ENCODE measurements at places on chromosomes 13 and 19.

DNA sequence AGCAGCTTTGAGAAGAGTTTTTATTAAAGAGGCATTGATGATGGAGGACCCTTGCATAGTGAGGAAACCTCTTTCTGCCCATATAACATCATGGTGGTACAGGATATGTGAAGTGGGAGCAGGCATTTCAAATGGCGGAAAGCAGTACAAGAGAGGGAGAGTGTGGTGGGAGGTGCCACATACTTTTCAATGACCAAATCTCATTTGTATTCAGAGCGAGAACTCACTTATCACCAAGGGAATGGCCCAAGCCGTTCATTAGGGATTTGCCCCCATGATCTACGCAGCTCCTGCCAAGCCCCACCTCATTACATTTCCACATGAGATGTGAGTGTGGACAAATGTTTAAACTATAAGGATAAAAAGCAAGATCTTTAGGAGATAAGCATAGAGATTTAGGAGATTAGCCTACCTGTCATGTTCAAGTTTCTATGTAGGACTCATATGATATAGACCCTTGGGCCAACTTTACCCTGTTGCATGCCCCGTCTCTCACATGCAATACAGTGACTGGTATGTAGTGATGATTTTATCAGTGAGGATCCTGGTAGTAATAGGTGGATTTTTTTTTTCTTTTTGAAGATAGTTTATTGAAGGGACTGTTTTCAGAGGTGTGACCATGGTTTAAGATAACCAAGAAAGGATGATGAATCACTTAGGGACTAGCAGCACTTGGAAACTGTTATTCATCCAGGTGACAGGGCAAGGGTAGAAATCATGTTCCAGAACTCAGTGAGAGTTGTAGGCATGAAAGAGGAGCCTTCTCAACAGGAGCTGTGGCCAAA lies 38.3 kb downstream of the DNAJC15 start:
- DNase-seq = no peak

DNA sequence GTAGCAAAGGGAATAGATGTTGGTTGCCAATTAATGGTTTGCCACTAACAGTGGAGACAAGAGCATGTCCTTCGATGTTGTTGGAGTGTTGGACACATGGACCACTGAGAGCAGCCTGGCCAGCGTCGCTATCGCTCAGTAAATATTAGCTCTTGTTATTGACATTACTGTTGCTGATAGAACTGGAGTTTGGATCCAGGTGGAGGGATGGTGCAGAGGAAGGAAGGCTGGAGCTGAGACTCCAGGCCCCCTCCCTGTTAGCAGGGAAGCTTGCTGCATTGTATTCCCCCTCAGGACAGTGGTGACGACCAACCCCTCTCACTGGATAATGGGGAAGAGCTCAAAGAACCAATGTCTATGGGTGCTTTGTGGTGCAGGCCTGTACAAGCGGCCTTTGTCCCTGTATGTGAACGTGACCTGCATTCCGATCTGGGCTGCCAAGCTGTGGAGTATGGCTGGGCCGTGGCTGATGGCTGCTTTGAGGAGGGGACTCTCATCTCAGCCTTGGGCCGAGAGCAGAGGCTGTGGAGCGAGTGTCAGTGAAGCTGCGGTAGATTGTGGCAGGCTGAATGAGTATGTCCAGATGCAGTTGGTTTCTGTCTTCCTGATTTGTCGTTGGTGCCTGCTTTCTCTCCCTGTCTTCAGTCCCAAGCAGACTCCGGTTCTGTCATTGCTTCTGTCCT lies 7.0 kb downstream of the CLASRP start:
- no peak for DNase-seq

DNA sequence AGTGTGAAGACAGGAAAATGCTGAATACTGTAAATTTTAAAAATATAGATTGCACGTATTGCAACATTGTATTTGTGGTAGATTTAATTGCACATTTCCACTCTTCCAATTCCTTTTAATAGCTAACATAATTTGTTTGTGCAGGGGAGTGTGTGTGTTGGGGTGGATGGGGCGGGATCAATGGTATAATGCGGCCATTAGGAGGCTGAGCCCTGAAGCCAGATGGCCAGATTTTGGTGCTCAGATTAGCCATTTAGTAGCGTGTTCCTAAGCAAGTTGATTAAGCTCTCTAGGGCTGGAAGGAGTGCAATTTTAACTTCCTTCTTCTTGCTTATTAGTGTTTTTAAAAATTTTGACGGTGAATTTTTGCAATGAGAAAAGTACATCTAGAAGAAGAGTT lies 5.8 kb downstream of the OXGR1 start:
- no peak for DNase-seq

DNA sequence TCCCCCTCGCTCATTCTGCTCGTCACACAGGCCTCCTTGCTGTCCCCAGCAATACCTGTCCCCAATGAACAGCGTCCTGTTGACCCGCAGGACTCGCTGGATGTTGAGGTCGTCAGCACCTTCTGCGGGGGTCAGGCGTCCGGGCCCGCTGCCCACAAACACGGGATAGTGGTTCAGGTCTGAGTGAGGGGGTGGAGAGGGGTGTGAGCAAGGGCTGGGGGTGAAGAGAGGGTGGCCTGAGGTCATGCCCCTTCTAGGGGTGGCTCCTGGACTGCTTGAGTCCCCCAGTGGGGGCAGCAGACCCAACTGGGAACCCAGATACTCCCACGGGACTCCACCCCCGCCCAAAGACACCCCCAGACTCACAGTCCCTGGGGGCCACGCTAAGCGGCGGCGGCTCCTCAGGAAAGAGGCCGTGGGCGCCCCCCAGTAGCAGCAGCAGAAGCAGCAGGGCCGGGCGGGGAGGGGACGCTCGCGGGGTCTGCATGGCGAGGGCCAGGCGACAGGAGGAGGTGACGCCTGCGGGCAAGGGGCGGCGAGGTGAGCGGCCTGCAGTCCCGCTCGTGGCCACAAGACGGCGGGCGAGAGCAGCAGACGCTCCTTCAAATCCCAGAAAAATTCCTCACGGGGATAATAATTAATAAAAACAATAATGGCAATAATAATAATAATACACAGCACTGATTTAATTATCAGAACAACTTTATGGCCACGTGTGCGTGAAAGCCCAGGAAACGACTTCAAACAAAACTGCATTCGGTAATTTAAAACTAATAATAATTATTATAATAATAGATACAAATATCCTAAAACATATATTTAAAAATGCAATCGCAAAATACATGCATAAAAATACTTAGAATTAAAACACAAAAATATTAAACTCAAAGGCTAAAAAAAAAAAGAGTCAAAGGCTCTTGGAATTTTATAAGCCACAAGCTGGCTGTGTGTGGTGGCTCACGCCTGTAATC lies 1.2 kb downstream of the SEMA6B start:
- no peak for DNase-seq

Measured in H4 (cell line).